ENCODE measurements at places on chromosomes 4 and X.

GRCh38 chrX:67480789-67481188 is 63.0 kb upstream of the AR start:
- no peak for DNase-seq

DNA sequence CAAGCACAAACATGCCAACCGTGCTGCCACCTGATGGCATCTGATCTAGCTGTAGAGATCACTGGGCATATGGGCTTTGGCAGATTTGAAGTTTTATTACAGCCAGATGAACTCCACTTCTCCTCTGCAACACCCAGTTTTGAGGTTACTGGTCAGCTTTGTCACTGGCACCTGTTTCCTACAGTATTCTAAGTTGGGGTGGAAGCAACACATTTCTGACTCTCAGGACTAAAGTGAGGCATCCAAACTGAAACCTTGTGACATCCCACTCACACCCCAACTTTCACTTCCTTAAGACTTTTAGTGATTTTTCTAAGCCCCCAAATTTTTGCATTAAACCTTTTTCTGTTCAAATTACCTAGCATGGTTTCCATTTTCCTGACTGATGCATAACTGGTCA is 115.1 kb upstream of the PCDH18 start:
- DNase-seq: no peak

DNA sequence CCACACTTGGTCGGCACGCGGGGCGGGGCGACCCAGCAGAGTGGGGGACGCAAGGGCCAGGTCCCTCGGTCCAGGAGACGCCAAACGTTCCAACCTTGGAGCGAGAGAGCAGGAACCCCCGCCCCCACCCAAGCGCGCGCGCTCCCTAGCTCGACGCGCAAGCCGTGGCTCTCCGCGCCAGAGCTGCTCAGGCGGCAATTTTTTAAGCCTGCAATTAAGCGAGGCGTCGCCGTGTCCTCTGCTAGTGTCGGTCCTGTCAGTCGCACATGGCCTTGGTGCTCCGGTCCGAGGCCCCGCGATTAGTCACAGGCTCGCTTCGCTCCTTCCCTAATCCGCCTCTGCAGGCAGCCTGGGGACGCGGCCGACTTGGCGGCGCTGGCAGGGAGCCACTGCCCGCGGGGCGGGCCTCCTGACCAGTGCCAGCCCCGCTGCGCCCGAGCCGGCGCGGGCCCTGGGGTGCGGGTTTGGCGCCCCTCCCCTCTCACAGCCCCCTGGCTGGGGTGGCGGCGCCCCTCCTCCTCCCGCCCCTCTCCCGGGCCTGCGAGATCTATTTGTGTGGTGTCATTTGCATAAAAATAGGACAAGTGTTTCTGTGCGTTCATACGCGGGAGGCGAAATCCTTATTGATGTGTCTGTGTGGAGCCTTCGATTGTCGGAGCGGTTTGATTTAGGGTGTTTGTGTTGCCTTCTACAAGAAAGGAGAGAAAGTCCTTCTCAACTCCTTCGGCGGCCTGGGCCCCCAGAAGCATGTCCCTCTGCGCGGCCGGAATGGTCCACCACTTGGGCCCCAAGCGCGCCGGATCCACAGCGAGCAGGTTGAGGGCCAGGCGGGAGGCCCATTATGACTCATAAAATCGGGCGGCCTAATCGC is 9.8 kb upstream of the BCOR start:
- DNase-seq: peak; percentile 79

DNA sequence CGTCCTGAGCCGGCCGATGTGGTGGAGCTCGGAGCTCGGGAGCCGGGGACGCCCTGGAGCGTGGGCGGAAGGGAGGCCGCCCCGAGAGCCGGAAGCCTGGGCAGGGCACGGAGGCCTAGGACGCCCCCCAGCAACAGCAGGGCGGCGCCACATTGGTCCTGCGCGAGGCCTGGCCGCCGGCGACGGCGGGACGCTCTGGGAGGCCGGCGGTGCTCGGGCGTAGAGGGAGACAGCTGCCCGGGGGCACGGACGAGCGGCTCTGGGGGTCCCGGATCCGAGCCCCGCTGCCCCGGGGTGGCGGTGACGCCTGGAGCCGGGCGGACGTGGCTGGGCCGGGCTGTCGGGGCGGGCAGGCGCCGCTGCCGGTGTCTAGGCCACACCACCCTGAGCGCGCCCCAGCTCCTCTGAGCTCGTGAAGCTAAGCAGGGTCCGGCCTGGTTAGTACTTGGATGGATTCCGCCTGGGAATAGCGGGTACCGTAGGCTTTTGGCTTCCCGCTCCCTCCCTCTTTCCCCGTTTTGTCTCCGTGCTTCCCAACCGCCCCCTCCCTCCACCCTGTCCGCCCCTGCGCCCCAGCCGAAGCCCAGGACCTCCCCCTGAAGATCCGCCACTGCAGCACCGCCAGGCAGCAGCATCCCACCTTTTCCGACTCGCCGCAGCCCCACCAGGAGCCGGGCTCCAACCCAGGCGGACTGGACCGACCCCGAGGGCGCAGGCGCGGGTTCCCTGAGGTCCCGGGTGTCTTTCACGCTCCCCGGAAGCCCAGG is 12.1 kb downstream of the FRG2 start:
- DNase-seq: peak; percentile 60

- no peak for DNase-seq
Observed at GRCh38 chrX:129347291-129347690, 176.0 kb downstream of the SMARCA1 start.

DNA sequence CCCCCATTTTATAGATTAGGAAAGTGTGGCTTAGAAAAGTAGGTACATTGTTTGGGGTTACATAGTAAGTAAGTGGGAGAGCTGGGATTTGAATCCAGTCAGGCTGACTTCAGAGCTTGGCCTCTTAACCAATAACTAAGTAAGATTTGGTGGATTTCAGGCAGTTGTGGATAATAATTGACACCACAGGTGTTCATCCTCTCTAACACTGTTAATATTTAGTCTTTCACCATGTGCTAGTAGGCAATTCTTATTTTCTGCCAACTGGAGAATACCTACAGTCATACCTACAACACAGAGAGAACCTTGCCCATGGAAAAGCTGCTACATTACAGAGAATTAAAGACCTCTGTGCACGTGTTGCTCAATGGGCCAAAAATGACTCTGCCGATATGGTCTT is 89.5 kb downstream of the DIAPH2 start:
- DNase-seq: no peak

All from heart left ventricle (tissue), 16 donors.